ENCODE measurements at places on chromosomes 5 and 9.

- no peak for DNase-seq
Observed at GRCh38 chr9:96027251-96028131, 152.0 kb downstream of the ERCC6L2 start.

DNA sequence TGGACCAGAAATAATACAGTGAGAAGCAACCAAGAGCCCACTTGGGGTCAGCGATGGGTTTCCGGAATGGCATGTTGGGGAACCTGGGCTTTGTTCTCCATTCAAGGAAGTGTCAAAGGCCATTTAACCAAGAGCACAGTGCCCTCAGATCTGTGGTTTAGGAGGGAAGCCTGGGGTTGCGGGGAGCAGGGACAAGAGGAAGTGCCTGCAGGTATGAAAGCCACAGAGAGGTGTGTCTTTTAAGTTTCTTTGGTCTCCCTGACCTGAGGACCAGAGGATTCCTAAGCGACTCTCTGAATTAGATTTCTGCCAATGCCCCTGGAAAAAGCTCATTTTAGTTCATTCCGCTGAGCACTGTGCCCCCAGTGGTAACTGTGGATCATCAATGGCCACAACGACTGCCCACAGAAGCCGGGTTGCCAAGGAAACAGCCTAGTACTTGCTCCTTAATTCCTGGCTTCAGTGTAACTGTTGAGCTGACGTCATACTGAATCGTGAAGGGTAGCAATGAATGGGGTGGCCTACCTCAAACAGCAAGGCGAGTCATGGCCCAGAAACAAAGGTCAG is 107.3 kb upstream of the SPIN1 start:
- no peak for DNase-seq

GRCh38 chr5:122880749-122881148 is 35.3 kb downstream of the SNX24 start:
- no peak for DNase-seq

DNA sequence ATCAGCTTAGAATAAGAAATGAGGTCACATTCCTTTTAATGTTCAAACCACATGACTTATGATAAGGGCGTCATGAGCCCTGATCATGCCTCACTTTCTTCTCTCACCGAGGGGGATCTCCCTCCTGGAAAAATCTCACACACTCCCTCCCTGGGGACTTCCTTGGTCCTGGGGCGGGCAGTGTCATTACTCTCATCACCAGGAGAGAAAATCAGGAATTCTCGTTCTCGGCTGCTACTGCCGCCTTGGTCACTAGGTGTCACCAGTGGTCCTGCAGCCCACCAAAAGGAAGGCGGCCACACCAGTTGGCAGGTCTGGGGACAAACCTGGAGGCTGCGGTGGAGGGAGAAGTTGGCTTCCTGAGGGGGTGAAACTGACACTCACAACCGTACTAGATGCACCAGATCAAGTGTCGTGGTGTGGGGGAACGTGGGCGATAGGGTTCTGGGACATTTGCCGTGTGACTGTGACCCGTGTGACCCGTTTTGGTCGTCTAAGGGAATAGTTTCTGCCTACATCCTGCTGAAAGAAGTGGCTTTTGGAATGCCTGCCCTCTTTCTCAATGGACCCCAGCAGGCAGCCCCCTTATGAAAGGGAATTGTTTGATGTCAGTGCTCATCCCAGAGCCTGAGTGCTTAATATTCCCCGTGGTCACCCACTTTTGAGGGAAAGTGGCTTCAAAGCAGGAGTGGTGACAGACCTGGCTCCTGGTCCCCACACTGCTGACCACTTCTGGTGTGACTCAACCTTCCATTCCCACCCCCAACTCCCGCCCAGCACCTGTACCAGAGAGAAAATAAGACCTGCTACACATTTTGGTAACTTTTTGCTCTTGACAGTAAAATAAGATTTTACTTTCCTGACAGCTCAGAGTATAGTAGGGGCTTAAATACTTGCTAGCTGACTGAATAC is 63.2 kb downstream of the ACER2 start:
- DNase-seq: no peak

DNA sequence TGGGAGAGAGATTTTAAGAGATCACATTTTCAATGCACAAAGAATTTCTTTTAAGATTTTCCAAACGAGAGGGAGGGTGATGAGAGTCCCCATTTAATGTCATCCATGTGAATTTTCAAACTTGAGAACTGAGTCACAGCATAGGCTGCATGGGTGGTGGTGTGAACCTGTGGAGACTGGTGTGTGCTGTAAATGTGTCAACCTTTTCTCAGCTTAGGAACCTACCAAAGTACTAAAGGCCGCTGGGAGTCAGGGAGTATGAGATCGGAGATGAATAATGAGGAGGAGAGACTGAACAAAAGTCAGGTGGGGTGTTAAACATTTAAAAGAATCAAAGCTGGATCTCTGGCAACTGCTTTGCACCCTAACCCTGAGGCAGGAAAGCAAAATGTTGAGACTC is 7.5 kb downstream of the ALDH1A1 start:
- DNase-seq: no peak

- no peak for DNase-seq
Observed at GRCh38 chr5:59725392-59725767, 168.1 kb downstream of the PDE4D start.

- no peak for DNase-seq
Observed at GRCh38 chr9:133050781-133051180, 11.0 kb upstream of the CEL start.

DNA sequence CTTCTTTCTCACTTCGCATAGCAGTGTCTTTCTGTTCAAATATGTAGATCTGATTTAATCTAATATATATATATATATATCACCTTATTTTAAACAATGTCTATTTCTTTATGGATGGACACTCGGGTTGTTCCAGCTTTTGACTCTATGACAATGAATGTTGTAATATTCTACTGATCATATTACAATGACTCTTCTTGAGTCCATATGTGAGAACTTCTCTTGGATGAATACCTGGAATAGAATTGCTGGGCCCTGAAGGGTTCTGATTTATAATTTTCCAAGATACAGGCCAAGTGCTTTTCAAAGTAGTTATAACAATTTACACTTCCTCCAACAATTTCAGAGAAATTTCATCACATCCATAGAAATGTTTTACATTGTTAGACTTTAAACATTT is 28.8 kb downstream of the NTRK2 start:
- DNase-seq: no peak

DNA sequence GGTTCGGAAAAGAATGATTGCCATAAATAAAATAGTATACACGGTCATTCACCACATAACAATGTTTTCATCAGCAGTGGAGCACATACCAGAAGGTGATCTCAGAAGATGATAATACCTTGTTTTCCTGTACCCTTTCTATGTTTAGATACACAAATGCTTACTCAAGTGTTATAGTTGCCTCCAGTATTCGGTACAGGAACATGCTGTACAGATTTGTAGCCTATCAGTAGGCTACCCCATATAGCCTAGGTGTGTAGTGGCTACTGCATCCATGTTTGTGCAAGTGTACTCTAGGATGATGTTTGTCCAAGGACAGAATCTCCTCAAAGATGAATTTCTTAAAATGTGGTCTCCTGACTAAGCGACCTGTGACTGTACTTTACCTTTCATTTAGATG is 59.2 kb downstream of the ICE1 start:
- no peak for DNase-seq

DNA sequence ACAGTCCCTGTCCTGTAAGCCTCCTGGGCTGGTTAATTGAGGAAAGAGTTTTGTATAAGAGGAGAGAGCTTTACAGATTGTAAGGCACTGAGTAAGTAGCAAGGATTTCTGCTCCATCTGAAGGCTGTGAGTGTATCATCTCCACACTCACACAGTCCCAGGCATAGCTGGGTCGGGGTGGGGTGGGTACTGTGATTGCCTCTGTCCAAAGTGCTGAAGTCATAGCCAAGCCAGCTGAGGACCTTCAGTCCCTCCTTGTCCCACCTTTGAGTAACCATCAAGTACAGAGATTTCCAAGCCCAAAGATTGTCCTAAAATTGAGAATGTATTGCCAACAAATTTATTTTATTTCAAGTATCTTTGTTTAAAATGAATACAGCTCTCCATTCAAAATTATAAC is 5.5 kb upstream of the DNAJB5 start:
- no peak for DNase-seq

GRCh38 chr5:152388610-152389009 is 16.5 kb downstream of the NMUR2 start:
- no peak for DNase-seq

DNA sequence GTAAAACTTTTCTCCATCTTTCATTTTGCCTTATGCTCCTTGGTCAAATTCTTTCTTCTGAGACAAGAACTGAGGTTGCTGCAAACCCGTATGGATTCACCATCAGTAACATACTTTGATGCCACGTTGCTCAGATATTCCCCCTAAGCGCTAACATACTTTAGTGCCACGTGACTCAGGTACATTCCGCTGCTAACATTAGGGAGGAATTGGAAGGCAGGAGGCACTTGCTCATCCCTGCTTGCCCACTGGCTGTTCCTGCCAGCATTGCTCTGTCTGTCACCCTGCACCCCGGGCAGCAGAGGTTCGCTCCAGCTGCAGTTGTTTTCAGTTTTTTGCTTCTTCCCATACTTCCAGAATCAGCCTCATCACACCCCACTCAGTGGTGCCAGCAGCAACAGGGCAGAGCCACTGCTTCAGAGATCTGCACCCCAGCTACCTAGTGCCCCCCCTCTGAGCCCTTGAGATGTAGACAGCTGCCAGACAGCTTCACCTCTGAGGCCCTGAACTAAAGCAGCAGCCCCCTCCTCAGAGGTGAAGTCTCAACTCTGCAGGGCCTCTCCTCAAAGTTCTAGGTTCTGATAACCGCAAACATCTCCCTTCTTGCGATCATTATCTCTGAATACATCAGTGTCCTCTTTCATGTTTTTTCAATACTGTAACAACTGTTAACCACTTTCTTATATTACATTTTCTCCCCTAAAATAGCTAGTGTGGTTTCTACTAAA is 228.0 kb upstream of the KIF2A start:
- no peak for DNase-seq

GRCh38 chr5:40073927-40074326 is 605.8 kb upstream of the PTGER4 start:
- DNase-seq: no peak

GRCh38 chr5:125422342-125422741 is 675.9 kb upstream of the ZNF608 start:
- DNase-seq: no peak

GRCh38 chr9:126472948-126473298 is 140.8 kb upstream of the LMX1B start:
- no peak for DNase-seq

DNA sequence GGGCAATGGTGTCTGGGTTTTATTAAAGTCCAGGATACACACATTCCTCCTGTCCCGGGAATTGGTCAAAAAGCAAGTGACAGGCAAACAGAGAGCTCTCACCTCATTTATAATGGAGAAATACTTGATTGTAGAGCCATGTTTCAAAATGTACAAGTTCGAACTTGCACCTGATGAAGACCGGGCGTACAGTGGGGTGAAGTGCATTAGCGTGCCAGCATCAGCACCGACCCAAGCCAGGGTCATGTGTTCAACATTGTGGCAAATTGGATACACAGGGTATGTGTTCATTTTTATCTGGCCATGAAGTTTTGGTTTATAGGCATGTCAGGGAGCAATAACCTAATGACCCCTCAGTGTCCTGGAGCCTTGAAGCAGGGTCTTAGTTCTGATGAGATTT is 472.5 kb downstream of the IRX1 start:
- no peak for DNase-seq

- DNase-seq: peak; percentile 50
Observed at GRCh38 chr5:174532455-174533453, 191.6 kb upstream of the MSX2 start.

- DNase-seq: no peak
Observed at GRCh38 chr5:167623354-167623753, 668.1 kb upstream of the WWC1 start.

- DNase-seq: no peak
Observed at GRCh38 chr9:81032030-81032572, 657.2 kb downstream of the TLE1 start.

DNA sequence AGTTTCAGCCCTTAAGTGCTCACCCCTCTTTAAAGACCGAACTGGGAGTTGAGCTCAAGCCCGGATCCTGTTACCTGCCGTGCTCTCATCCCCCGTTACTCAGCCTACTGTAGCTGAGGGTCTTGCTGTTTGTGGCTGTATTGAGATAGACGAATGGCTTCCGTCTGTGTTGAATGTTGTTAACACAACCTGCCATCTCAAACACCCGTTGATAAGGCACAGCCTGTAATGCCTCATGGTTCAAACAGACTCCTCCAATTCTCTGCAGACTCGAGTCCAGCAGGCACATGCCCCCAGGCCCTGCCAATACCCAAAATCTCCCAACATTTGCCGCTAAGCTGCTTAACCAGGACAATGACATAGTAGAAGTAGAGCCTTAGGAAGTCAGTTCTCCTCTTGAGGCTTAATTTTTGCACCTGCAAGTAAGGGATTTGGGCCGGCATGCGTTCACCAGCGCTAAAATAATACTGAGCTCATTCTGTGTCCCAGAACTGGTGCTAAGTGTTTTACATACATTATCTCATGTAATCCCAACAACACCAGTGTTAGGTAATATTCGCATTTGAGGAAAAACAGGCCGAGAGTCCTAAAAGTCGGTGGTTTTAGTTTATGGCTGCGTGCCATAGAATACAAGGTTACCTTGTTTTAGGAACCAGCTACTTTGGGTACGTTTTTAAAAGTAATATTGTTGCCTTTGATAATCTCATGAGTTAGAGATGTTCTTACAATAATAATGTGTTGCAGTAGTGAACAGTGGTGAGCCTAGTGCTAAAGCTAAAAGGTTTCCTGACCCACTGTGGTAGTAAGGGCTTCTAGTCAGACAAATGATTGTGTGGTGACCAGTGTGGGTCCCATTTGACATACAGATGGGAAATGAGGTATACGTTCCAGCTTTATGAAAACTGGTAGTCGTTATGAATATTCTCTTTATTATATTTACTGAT is 1.5 kb upstream of the RFX3 start:
- no peak for DNase-seq

GRCh38 chr5:127997201-127997704 is 86.3 kb upstream of the SLC12A2 start:
- DNase-seq: peak; percentile 17

DNA sequence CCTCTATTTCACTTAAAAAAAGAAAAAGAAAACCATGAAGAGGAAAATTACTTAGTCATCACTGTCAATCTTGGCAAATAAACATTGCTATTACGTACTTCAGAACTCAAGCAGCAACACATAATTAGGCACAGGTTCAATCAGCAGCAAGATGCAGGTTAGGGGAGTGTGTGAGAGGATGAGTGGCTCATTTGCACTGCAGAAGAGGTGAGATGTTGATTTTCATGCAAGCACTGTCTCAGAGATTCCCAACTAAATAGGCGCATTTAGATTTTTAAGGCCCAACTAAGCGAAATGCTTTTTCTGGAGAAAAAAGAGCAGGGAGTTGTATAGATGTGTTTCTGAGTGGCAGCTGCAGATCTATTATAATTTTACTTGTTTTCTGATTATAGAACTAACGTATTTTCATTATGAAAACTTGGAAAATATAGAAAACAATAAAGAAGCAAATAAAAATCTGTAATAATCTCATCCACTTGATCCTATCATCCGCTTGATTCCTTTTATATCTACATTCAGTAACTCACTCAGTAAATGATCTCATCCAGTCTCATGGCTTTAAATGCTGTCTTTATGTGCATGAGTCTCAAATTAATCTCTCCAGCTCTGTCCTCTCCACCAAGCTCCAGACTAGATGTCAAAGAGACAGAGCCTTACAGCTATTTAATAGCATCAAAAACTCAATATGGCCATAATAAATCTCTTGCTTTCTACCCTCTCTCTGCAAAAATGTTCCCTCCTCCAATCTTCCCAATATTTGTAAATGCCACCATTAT is 162.5 kb downstream of the ZNF462 start:
- peak; percentile 86 for DNase-seq

GRCh38 chr9:28318515-28318914 is 745.2 kb upstream of the C9orf72 start:
- DNase-seq: no peak

GRCh38 chr9:36876056-36876455 is 158.0 kb downstream of the PAX5 start:
- no peak for DNase-seq
